ENCODE measurements at places on chromosomes 3 and 15.

GRCh38 chr15:99496302-99496629, 69.5 kb upstream of the MEF2A start:
- no peak for DNase-seq

DNA sequence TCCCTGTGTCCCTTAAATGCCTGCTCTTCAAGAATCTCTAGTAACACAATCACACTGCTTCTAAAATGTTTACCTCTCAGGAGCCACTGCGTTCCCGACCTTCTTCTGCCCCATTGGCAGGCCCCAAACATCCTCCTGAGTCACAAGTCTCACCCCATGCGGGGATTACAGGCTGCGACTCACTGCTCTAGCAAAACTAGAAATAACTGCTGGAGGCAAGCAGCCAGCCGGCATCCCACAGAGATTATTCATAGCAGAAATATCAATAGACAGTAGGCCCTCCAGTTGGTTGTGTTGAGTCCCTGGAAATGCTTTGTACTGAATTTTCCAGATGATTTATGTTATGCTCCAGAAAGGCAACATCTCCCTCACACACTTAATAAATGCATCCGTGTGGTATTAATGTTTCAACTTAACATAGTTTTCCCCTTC, 64.8 kb downstream of the RFTN1 start:
- peak; percentile 65 for DNase-seq

DNA sequence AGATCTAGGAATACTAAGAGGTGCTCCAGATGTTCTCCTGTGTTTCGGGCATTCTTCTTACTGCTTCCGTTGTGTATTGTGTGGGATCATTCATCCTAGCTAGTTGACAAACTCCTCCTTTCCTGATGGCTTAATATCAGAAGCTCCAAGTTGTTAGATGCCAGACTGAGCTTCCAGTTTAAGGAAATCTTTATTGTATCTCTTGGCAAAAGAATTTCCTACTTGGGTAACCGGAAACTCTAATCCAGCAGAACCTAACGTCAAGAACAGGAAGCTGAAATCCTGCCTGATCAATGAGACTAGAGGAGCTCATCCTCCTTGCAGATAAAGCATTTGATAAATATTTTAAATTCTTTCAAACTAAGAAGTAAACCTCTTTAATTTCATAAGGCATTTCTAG, 27.7 kb upstream of the MYH15 start:
- no peak for DNase-seq

DNA sequence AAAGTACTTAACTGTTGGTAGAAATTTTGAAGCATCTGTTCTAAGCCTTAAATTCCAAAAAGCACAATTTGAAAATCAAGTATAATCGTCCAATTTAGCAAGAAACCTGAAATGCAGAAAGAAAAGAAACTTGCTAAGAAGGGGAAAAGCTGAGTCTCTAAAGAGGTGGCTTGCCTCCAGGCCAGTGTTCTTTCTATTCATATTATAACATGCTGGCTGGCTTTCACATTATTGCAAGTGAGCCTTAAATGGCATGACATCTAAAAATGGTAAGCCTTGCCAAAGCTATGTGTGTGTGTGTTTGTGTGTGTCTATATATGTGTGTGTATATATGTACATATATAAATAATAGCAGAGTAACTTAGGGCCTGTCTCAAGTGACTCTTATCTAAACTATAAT, 89.5 kb downstream of the FGF12 start:
- no peak for DNase-seq

- no peak for DNase-seq
Observed at GRCh38 chr15:65263313-65263712, 23.4 kb downstream of the PARP16 start.

- no peak for DNase-seq
Observed at GRCh38 chr3:193129607-193130006, 111.4 kb upstream of the PLAAT1 start.

- no peak for DNase-seq
Observed at GRCh38 chr3:32963871-32964270, 12.4 kb downstream of the CCR4 start.

- DNase-seq: no peak
Observed at GRCh38 chr3:63617391-63617790, 35.1 kb upstream of the SNTN start.

DNA sequence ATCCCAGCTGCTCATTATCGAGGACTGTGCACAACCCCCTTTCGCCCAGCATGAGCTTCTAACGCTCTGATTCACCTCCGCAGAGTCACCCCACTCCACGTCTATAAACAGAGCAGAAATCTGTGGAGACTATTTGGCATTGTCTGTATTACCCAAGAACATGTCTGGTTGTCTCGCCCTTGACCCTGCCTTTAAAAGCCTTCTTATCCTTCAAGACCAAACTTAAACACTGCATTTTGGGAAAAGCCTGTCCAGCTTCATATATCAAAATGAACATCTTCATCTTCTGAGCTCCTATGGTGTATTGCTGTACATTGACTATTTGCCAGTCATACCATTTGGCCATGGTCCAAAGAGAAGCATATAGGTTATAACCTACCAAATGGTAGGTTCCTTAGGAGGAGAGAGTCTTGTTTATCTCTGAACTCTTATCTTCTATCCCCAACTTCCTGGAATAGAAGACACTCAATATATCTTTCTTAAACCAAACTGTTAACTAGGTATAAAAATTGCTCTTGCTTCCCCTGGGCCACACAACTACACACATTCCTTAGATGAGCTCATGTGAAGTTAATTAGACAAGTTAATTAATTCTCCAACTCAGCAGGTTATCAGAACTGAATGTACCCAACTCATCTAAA, 90.1 kb downstream of the FBN1 start:
- peak; percentile 66 for DNase-seq

DNA sequence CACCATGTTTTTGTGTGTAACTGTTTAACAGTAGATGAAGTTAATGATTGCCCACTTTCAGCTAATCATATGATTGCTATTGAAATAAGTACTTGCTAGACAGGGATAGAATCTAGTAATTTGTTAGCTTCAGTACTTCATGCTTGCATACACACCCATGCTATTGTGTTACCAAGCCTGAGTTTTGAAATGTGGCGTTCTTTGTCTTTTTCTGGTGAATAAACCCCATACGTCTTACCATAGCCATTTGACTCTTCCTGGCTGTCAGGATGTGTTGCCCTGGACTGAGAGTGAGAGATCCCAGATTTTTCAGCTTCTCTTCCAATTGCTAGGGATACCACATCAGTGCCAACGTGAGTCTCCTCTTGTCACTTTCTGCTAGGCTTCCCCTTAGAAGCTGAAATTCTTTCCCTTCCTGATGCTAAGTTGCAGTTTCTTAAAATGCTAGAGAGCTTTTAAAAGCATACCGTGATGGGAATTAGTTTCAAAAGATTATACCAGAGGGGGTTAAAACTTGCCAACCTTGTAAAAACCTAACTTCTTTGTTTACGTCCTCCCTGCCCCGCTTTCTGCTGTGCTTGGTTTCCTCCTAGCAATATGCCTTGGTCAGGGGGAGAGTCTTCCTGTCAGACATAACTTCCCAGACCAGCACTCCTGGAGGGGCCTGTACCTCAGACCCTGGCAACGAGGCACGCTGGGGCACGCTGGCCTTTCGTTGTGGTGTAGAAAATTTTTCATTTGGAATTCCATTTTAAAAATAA, 62.9 kb upstream of the ULK4 start:
- DNase-seq: no peak

DNA sequence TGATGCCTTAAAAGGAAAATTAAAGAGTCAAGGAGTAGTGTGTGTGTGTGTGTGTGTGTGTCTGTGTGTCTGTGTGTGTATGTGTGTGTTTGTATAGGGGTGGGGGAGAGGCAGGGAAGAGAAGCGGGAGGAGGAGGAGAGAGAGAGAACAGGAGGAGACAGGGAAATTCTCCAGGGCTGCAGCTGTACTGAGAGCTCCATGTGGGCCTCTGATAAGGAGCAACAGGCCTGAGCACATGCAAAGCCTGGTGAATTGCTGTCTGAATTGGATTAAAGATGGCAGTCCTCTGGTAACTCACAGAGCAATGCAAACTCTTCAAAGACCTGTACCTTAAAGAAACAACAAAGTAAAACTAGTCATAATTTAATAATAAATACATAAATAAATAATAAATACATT, 70.6 kb downstream of the SEMA6D start:
- no peak for DNase-seq

All from HFF-Myc (cell line).